ENCODE measurements at places on chromosomes 7 and 10.

- no peak for DNase-seq
These were observed 94.4 kb upstream of the KIF5B start for GRCh38 chr10:32150532-32151101.

DNA sequence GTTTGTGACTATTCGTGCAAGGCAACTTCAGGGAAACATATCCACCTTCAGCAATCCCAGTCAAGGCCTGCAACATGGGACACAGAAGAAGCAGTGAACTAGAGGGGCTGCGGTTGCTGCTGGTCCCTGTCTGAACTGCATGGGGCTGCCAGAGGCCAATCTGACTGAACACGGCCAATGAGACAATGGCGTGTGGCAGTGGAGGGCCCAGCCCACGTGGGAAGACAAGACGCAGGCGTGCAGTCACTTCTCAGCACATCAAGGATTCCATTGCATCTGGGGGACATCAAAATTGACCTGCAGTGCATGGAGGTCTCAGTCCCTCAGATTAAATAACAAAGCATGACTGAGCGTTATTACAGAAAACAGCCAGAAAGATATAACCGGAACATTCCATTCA, 215.9 kb downstream of the HECW1 start:
- DNase-seq, result no peak

GRCh38 chr10:99279626-99280111, 44.0 kb upstream of the HPSE2 start:
- DNase-seq, result no peak

- DNase-seq, result no peak
These were observed 9.4 kb downstream of the NODAL start for GRCh38 chr10:70432101-70432500.

GRCh38 chr7:64892116-64892515, 11.0 kb upstream of the ZNF273 start:
- no peak for DNase-seq

- no peak for DNase-seq
These were observed 77.7 kb downstream of the OSBPL3 start for GRCh38 chr7:24902276-24902675.

- DNase-seq, result no peak
These were observed 299.8 kb downstream of the TNS3 start for GRCh38 chr7:47281966-47282643.

GRCh38 chr7:42142089-42142488, 94.9 kb downstream of the GLI3 start:
- no peak for DNase-seq

DNA sequence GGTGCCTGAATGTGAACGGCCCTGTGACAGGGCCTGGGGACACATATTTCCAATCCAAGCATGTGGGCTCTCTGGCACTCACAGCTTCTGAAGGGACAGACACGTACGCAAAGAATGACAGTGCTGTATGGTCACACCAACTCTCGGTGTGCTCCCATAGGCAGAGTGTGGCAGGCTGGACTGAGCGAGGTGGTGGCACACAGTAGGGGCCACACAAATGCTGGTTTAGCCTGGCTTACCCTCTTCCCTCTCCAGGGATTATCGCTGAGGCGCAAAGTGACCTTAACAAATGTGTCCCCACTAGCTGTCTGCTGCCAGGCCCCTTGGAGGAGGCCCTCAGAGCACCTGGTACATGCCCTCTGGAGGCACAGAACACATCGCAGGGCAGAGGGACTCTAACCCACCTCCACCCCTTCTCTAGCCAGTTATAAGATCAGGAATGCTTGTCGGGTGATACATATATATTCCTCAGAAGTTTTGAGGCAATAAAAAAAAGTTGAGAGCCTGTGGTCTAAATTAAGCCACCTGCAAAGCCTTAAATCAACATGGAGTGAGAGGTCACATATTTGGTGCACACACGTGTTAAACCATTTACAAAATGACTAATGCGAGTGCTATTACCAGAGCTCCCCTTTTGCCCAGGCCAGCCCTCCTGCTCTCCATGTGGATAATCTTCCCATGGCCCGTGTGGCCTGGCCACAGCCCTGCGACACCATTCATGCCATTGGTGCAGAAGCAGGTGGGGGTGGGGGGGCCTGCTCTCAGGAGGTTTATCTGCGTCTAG, 262.8 kb upstream of the GRB10 start:
- DNase-seq, result peak; percentile 25

DNA sequence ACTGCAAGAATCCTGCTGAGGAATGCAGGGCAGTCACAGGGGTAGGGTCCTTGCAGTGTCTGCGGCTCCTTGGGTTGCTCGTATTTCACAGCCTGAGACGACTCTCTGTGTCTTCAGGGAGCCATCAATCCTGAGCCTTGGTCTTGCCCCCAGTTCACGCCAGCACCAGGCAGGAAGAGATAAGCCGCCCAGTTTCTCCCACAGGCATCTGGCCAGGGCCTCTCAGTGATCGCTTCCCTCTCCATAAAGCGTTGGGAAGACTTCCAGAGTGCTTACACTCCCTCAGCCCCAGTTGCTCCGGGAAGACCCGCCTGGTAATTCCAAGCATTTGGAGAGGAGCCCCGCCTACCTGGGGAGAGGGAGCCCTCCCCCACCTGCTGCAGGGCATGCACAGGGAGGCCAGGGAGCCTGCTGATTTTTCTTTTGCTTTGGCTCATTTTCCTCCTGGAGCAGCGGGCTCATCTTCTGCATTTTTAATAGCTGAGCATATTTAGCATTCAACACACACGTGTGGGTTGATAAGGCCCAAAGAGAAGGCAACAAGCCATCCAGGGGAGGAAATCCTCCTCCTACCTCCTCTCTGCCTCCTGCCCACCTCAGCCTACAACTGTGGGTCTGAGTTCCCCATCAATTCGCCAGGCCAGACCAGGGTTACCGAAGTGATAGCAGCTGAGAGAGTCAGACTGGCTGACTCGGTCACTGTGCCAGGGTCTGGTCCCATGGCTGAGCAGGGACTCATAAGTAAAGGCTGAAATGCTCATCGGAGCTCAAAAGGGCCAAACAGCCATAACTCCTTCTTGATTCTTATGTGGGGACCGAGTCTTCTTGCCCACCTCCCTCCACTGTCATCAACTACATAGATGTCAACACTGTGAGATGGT, 74.4 kb upstream of the EFCAB10 start:
- DNase-seq, result no peak

GRCh38 chr7:152411389-152411788, 24.4 kb downstream of the KMT2C start:
- no peak for DNase-seq

DNA sequence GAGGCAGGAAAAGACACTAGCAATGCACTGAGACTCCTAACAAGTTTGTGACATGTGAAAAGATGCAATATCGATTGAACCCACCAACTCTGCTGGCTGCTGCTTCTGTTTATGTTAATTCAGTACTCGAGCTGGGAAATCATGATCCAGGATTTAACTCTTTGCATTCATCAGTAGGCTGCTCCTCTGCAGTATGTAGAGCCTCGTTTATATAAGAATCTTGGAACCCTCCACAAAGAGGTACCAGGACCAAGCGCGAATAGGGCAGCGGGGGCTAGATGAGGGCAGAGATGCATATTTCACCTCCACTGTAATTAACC, 7.8 kb downstream of the PRKAG2 start:
- no peak for DNase-seq

- DNase-seq, result no peak
These were observed 211.3 kb upstream of the PPP2R2D start for GRCh38 chr10:131689486-131689885.

- DNase-seq, result peak; percentile 13
These were observed 594.9 kb downstream of the REEP3 start for GRCh38 chr10:64115908-64116643.

GRCh38 chr7:77383333-77383740, 32.8 kb downstream of the GSAP start:
- DNase-seq, result no peak

DNA sequence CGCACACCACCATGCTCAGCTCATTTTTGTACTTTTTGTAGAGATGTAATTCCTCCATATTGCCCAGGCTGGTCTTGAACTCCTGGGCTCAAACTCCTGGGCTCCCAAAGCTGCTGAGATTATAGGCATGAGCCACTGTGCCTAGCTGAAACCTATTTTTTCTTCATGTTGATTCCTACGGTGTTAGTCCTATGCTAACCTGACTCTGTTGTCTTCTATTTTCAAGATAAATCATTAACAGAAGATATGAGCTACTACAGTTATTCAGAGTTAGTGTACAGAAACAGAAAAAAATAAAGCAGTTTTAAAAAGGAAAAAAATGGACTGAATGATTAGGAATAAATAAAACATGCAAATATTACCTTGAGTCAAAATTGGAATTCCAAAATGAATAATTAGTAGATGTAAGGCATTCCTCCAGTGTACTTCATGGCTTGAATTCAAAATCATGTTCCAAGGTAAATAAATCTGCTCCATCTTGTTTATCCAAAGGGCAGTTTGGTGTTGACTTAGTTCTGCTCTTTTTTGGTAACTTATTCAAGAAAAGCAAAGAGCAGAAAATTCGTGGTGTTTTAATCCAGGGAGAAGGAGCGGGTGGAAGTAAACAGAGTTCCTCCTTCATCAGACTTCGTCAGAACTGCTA, 185.8 kb downstream of the CACNB2 start:
- no peak for DNase-seq

- no peak for DNase-seq
These were observed 126.1 kb downstream of the PFKFB3 start for GRCh38 chr10:6328699-6329423.

DNA sequence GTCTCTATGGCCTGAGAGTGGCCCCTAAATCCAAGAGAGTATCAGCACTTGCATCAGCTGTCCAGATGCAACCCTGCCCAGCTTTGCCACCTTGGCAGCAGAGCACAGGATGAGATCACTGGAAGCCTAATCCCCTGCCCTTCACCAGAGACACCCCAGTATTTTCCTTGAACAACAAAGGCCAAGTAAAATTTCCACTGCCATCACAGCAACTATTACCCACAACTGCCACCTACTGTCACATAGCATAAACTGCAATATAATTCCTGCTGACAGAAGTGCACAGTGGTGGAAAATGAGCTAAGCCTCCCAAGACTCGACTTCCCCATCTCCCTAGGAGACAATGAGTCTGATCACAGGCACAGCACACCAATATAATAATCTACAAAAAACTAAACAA, 462.8 kb upstream of the ZWINT start:
- peak; percentile 0 for DNase-seq

DNA sequence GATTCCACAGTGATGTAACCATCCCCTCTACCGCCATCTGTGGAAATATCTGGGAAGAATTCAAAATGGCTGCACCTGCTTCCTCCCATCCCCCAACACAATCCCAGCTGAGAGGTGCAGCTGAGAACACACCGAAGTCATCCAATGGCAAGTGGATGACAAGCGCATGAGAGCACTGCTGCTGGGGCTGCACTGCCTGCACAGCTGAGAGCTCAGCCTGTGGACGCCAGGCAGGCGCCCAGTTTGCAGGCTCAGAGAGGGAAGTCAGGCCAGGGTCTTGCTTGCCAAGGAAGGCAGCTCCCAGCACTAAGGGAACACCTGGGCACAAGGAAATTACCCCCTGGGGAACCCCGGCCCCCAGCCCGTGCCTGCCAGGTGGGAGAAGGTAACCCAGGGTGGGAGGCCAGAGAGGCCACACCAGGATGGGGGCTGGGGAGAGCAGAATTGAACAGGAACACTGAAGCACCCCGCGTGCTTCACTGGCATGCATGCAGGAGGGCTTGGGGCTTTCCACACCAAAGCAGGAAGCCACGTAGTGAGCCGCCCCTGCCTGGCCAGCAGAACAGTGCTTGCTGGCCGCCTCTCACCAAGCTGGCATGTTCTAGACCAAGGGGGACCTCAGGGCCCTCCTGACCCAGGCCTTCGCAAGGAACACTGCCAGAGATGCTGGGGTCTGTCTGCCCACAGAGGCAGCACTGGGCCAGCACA, 46.2 kb downstream of the FAM53B start:
- DNase-seq, result no peak

DNA sequence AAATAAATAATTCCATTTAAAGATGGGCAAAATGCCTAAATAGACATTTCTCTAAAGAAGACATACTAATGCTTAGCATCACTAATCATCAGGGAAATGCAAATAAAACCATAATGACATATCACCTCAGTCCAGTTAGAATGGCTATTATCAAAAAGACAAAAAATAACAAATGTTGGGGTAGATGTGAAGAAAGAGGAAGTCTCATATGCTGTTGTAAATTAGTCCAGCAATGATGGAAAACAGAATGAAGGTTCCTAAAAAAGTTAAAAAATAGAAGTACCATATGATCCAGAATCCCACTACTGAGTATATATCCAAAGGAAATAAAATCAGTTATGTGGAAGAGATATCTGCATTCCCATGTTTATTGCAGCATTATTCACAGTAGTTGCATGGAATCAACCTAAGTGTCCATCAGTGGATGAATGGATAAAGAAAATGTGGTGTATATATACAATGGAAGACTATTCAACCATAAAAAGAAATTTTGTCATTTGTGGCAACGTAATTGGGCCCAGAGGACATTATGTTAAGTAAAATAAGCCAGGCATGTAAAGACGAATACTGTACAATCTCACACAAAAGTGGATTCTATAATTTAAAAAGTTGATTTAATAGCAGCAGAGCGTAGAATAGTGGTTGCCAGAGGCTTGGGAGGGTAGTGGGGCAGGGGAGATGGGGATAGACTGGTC, 52.0 kb downstream of the TCAF1 start:
- DNase-seq, result no peak

- DNase-seq, result no peak
These were observed 538.9 kb upstream of the IGFBP3 start for GRCh38 chr7:46459942-46460341.

DNA sequence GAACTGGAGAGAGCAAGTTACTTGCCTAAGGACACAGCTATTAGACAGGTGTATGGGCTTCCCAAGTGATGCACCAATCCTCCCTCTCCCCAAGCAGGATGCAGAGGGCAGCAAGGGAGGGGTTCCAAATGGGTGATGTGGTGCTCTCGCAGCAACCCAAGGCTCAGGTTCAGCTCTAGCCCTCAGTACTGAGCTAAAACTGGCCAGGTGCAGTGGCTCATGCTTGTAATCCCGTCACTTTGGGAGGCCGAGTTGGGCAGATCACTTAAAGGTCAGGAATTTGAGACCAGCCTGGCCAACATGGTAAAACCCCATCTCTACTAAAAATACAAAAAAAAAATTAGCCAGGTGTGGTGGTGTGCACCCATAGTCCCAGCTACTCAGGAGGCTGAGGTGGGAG, 40.7 kb downstream of the GPRIN2 start:
- DNase-seq, result no peak

- DNase-seq, result no peak
These were observed 55.8 kb downstream of the FAM53B start for GRCh38 chr10:124688386-124688785.
